ENCODE measurements at places on chromosomes 13 and 19.

GRCh38 chr19:39969266-39969665 is 1.7 kb upstream of the PSMC4 start:
- no peak for DNase-seq

DNA sequence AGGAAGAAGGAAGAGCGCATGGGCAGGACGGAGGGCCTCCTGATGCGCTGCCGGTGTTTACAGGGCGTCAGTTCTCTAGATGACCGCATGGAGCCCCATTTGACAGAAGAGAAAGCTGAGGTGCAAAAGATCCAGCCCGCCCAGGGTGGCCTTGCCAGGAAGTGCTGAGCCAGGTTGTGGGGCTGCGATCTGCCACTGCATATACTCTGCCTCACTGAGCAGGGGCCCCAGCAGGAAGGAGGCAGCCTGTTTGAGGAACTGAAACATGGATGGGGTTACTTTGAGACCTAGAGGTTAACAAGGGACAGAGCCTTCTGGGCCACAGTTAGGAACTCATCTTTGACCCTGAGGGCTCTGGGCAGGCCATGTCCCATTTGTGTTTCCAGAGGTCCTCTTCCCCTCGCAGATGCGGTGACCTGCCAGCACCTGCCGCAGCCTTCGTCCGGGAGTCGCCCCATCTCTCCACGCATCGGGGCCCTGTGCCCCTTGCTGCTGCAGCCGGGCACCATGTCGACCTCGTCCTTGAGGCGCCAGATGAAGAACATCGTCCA is 3.2 kb downstream of the EPN1 start:
- DNase-seq: no peak

DNA sequence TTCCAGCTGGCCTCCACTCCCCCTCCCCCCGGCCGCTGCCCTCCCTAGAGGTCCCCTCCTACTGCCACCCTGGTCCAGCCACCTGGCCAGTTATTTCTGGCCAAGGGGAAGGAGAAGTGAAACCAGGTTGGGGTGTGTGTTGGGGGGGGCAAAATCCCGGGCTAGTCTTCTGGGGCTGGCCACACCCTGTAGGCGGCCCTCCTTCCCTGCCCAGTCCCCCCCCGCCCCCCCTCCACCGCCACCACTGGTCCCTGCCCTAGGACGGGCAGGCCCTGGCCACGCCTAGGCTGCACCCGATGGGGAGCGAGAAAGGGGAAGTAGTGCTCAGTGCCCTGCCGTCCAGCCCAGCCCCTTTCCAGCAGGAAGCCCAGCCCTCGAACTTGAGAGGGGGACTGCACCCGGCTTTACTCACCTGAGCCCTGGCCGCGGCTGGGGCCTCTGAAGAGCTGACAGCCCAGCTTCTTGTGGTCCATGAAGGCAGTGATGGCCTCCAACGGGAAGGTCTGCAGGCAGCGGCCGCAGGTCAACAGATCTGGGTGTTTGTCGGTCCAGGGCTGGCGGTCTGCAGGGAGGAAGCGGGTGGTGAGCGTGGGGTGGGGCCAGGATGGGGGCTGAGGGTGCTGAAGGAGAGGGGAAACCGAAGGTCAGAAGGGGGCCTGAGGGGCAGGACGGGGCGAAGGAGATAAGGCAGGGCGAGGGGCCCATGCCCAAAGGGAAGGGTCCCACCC is 813 bp downstream of the ZNF296 start:
- DNase-seq: peak; percentile 37

GRCh38 chr19:1756705-1757465 is 3.6 kb downstream of the ONECUT3 start:
- no peak for DNase-seq

DNA sequence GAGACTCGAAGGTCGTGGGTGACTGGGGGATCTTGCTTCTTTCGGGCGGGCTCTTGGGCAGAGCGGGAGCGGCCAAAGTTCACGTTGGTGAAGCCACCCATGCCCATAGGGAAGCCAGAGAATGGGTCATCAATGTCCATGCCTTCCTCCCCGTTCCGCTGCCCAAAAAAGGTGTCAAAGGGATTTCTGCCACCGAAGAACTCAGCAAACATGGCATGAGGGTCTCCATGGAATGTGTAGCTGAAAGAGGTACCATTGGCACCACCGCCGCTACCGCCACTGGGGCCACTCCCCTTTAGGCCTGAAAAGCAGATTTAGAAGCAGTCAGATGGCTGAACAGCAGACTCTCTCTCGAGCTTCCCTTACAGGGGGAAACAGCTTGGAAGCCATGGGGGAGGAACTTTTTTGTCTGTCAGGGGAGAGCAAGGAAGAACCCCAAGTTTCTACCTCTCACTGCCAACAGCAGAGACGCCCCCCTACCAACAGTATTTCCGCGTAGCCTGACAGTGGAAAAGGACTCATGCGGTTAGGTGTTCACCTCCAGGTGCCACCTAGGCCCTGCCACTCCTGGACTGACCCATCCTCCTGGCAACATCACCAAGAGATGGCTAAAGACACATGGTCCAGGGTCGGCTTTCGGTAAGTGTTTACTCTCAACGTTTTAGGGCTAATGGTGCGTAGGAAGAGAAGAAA is 1.3 kb downstream of the DNAJB1 start:
- no peak for DNase-seq

DNA sequence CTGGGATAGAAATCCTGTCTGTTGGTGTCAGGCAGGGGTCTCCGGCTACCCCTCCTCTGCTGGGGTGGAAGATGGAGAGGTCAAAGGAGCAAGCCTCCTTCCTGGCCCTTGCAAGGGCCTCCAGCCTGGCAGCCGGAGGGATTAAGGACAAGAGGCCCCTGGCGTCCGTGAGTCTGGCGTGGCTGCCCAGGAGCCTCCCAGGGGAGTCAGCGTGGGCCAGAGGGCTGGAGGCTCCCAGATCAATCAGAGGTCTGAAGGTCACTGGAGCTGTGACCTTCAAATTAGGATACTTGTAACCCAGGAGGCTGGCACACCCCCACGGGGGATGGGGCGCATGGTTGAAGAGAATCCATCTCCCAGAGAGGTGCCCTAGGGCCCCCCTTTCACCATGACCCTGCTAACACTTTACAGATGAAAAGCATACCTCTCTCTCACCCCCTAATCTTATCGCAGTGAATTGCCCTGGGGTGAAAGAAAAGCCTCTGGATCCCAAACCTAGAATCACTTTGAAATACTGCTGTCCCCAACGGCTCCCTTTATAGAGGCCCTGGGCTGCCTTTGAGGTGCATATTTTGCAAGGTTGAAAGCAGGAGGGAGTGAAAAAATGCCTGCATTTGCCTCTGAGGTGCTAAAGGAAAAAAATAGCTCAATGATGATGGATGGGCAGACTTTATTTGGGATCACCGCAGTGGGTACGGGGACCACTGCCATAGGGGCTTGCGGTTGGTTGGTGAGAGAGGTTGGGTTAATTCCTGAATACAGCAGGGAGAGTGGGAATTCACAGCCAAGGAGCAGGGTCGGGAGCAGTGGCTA is 44.9 kb upstream of the PEG3 start:
- DNase-seq: no peak

GRCh38 chr19:32322541-32322940 is 22.9 kb upstream of the ZNF507 start:
- no peak for DNase-seq

- no peak for DNase-seq
These were observed 70.2 kb downstream of the SPACA7 start for GRCh38 chr13:112446347-112446861.

DNA sequence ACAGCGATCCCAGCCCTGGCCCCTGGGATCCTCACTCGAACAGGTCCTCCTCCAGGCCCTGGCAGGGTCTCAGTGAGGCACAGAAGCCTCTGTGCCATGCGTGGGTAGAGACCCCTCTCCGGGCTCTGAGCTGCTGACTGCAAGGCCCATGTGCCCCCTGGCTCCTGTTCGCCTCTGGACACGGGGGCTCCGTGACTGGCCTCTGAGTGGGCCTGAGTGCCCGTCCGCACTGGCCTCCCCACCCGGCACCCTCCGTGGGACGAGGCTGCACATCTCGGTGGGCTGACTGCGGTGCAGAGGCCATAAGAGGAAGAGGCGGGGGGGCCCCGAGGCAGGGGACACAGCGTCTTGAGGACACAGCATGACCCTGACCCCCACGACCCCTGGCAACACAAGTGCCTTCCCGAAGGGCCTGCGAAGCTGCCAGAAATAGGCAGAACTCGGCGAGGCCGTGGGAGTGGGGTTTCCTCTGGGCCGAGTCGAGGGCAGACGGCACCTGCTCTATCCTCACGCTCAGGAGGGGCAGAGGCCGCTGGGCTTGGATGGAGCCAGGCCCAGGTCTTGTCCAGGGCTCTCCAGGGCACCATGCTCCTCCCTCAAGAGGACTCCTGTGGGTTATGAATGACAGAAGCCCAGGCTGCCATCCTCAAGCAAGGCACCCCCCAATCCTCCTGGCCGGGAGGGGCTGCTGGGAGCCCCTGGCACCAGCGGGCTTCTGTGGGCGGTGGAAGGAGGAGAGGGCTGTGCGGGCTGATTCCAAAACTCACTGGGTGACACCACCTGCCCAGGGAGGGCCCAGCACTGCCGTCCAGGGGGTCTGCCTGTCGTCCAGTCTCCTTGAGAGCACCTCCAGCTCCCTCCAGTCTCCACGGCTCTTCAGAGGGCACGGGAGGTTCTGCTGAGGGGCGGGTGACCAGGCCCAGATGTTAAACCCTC is 52.6 kb downstream of the RASA3 start:
- no peak for DNase-seq

DNA sequence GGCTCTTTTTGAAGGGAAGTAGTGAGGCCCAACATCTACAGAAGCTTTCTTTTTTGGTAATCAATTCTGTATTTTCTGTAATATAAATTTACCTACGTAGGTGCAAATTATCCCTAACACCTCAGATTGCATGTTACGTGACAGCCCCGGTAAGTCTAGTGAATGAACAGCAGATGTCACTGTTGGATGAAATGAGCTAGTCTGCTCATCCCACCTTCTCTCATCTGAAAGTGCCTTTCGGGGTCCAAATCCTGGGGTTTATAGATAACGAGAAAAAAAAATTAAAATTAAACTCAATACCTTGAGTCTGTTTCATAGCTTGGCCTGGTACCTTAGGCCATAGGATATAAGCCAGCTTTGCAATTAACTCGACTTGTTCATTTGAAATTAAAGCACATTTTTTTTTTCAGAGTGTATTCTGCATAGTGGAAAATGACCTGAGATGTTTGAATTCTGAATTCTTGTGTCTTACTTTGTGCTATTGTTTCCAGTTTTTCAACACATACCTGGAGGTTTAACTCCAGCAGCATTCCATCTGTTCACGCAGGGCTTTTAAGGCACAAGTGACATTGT is 548.2 kb downstream of the GPC5 start:
- no peak for DNase-seq

GRCh38 chr19:40240332-40240731 is 13.8 kb upstream of the CCNP start:
- no peak for DNase-seq

Measured in stimulated activated CD8-positive, alpha-beta memory T cell treated with anti-CD3 and anti-CD28 coated beads, Interleukin-7, amount 100 ng/mL, for 4 hours (primary cell).